ENCODE measurements at places on chromosomes 7 and 10.

DNA sequence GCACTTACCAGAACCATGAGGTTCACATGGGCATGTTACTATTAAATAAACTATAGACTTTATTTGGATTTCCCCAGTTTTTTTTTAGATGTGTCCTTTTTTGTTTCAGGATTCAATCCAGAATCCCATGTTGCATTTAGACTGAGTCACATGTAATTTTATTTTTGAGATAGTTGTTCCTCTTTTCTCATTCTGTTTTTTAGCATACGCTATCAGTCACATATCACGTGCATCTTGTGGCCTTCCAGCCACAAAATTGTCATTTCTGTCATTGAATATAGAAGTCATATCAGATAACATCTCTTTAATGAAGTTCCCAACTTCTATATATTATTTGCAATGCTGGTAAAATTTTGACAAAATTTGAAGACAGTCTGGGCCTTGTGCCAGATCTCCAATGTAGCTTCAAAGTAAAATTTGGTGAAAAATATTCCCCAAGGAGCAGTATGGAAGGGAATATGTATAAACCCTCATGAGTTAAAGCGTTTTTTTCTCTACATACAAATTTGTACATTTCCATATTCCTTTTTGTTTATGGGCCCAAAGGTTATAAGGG is 132.3 kb upstream of the MKI67 start:
- DNase-seq = no peak

DNA sequence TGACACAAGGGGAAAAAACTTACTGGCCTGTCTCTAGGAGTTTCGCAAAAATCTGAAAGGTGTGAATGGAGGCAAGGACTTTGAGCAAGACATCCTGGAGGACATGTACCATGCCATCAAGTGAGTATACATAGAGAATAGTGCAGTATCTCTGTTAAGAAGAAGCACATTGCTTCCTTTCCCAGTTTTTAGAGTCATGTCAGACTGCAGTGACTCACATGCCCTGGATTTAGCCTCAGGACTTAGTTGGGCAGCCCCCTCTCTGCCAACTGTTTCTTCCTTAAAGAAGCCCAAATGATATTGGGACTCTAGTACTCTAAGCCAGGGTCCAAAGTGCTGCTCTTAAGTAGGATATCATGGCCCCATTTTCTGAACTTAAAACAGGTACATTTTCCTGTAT is 28.1 kb upstream of the NFKB2 start:
- no peak for DNase-seq

DNA sequence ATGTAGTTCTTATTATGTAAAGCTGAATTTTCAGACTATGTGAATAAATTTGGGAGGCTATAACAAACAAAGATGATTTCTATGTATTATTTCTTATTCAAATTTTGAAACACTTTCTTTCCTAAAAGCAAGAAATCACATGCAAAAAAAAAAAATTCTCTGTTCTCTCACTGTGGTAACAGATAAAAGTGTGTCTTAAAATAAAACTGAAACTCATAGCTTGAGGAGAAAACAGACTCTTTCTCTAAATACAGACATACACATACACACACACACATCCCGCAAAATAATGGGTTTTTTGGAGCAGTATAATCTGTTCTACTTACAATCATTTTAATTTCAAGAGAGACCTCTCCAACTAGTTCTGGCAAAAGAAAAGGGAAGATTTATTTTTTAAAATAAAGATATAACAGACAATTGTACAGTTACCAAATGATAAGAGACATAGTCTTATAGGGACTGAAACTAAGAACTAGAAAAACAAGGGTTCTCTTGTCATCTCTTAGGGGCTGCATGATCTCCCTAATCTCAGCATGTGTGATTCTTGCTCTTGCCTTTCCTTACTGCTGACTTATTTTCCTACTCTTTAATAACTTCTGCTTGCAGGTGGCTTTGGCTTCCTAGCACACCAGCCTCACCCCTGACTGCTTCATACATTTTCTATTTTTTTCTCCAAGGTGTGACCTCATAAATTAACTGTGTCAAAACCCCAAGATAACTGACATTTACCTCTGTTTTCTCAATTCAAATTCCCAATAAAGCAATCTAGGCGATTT is 483.5 kb upstream of the POT1 start:
- no peak for DNase-seq

GRCh38 chr10:72277340-72277995 is 3.7 kb downstream of the DDIT4 start:
- no peak for DNase-seq

DNA sequence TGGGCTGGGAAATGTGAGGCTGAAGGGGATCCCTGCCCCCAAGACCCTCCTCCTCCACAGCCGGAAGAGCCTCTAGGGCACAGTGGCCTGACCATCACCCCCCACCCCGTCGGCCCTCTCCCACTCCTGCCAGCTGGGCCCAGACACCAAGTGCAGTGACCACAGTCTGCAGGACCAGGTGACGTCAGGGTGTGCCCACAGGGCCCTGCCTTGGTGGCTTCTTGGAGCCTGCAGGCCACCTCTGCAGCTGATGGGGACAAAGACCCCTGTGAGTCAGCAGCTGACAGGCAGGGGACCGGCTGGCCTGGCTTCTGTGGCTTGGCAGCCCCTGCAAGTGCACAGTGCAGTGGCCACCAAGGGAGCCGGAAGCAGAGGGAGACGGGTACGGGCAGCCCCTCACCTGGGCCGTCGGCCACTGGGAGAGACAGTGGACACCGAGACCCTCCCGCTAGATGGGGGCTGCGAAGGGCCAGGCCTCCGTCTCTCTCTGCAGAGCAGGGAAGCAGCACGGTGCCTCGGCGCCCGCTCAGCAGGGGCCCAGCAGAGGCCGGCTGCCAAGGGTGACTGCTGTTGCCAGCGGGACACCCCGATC is 274.6 kb downstream of the ELFN1 start:
- DNase-seq = no peak

GRCh38 chr7:29161231-29161630 is 14.9 kb upstream of the CPVL start:
- no peak for DNase-seq

DNA sequence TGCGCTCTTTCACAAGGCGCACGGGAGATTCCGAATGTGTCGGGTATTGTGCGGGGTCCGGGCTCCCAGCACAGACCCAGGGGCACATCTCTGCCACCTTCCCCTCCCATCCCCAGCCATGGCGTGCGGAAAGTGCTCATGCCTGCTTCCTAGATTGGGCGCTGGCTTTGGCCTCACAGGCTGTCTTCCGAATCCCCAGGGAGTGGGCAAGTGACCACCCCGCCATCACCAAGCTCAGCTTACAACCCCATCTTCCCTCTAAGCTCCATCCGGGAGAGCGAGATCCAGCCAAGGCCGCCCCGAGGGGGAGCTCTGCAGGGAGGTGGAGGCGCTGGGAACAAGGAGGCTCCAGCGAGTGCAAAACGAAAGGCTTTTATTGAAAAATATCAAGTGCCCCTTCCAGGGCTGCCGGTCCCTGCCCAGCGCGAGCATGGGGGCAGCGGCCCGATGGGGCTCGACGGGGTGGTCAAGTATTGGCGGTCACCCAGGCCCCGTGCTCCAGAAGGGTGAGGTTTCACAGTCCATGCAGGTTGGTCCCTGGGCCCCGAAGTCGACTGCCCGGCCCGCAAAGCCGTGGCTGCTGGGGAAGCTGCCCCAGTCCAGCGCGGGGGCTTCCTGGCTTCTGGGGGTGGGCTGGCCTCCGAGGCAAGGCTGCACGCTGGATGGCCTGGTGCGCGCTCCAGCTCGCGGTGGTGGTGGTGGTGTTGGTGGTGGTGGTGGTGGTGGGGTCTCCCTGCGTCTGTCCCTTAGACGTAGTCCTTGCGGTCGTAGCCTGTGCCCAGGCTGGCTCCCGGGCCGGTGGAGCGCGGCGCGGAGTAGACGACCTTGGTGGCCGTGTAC is 1.2 kb downstream of the CLDN3 start:
- DNase-seq = no peak

DNA sequence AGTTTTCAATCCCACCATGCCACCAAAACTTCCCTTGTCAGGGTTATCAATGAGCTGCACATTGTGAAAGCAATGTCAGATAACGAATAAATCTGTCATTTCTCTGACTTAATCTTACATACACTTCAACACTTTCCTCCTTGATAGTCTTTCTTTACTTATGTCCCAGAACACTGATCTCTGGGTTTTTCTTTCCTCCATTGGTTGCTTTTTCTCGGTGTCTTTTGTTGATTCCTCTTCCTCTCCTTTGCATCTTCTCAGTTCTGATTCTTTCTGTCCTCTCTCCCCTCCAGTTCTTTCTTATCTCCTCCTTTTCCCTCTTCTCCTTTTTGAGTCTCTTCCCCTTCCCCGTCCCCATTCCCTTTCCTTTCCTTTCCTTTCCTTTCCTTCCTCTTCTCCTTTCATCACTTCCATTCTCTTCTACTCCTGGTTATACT is 16.6 kb downstream of the DNAJB9 start:
- no peak for DNase-seq

DNA sequence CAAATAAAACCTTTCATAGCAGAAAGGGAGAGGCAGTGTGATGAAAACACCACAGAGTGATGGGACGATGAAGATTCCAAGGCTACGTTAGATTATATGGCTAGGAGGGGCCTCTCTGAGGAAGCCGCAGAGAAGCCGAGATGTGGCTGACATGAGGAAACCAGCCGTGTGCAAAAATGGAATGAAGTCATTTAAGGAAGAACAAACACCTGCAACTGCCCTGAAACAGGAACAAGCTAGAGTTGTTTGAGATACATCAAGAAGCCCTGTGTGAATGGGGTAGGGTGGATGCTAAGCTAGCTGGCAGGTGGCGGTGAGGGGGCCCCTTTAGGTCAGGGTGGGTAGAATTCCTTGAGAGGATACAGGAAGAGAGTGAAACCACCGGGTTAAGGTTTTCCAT is 129.5 kb downstream of the KLF6 start:
- DNase-seq = no peak

GRCh38 chr7:117863618-117864017 is 9.6 kb downstream of the CTTNBP2 start:
- no peak for DNase-seq

DNA sequence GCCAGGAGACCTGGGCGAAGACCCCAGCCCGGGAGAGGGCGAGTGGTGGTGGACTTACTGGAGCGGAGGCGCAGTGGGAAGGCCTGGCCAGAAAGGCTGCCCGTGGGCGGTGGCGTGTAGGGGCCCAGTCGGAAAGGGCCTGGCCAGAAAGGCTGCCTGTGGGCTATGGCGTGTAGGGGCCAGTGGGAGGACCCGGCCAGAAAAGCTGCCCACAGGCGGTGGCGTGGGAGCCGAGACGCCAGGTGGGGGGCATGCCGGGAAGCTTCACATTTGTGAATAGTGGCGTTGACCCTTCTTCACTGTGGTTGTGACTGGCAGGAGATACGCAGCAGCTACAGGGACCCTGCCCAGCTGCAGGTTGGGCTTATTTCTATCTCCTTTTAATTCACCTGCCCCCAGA is 72.9 kb downstream of the DYNC2I1 start:
- no peak for DNase-seq

DNA sequence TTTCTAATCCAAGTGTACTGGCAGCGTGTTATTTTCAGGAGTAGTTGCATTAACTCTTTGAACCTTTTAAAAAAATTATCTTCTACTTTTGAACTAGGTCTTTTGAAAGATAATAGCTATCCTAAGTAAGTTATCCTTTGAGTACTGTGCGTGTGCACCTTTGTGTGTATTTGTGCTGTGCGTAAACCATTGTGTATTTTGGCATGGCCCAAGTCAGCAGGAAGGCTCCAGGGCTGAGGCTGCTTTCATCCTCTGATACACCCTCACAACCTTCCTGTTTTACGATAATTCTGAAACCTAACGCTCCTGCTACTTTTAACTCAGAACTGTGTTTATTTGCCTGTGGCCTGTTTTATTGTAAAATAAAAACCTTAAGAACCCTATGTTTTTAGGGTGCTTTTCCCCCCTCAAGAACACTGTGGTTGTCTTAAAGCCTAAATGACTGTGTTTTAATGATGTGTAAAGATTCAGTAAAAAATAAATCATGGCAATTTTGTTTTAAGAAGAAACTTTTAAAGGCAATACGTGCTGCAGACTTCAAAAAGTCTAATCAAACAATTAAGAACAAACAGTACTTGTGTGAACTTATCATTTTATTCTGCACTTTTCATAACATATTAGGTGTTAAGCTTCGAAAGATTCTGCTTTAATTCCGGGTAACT is 57.5 kb downstream of the HDAC9 start:
- DNase-seq = no peak

DNA sequence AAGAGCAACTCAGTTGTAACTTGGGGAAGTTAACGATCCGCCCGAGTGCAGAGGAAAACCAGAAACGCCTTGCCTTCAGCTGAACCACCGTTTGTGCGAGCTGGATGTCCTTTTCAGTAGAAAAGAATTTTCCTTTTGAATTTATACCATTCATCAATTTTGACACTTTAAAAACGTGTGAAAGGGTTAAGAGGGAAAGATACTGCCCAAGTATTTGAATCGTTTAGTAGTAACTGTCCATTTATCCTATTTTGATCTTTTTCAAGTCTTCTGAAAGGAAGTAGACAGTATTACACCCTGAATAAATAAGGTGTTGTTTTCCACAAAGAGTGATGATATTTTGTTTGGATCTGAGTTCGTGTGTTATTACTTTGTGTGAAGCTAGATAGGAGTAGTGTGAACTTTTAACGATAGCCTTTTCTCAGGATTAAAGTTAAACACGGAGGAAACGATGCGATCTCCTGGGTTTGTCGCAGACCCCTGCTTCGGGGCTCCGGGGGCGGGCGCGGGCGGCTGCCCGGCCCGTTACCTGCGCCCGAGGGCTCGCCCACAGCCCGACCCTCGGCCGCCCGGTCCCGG is 830 bp upstream of the BMI1 start:
- no peak for DNase-seq

DNA sequence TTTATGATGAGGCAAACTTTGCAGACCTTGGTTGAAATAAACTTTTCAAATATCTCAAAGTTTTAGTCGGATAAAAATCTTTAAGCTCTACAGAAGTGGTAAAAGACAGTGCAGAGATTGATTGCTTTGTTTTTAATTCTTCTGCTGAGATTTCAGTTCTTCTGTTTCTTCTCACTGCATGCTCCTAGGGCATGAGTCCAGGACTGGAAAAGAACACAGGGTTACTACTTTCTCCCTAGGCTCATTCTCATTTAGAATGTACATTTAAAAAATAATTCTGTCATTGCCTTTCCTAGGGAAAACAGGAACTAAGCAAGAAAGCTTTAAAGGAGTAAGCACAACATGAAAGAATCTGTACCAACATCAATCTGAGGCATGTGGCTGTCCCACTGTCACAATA is 256.7 kb upstream of the DGKB start:
- no peak for DNase-seq

- no peak for DNase-seq
Measured at GRCh38 chr7:8215648-8216333, 46.2 kb downstream of the ICA1 start.

DNA sequence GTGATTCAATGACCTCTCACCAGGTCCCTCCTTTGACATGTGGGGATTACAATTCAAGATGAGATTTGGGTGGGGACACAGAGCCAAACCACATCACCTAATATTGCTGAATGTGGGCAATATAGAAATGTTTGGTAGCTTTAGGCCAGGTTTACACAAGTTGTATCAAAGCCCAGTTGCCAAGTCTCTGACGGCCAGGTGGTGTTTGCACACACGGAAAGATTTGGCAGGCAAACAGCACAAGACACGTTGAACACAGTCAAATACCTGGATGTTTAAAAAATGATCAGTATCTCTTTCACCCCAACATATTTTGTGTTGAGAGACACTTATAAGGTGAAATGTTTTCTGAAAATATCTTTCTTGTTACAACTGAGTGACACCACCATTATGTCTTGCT is 294.4 kb upstream of the MKI67 start:
- no peak for DNase-seq
